Stimulated activated CD8-positive, alpha-beta memory T cell treated with anti-CD3 and anti-CD28 coated beads, Interleukin-15, amount 100 ng/mL, for 4 hours (primary cell): ENCODE measurements at places on chromosomes 13 and 19.
A peak's percentile ranks its signal among the peaks of the same experiment; 100 is the strongest.

GRCh38 chr13:46131705-46132104, 26.9 kb upstream of the CPB2 start:
- DNase-seq = no peak

DNA sequence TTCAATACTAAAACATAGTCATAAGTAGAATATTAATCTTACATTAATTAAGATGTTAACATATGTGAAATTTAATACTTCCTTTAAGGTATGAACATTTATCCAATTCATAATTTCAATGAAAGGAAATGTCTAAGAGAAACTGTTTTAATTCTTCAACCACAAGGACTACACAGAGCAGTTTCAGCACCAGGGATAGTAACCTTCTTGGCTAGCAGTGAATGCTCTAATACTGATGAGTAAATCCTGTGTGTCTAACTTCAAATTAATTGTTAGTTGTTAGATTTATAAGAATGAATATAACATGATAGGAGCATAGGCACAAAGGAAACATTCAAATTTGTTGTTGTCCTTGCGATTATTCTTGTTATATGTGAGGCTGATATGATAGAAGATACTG, 15.6 kb upstream of the NBEA start:
- DNase-seq = no peak

GRCh38 chr13:21833921-21834320, 163.0 kb downstream of the FGF9 start:
- DNase-seq = no peak

- DNase-seq = no peak
Measured at GRCh38 chr19:48716562-48717291, 2.8 kb downstream of the MAMSTR start.

GRCh38 chr19:36572593-36573019, 486 bp downstream of the ZNF529 start:
- DNase-seq = no peak

DNA sequence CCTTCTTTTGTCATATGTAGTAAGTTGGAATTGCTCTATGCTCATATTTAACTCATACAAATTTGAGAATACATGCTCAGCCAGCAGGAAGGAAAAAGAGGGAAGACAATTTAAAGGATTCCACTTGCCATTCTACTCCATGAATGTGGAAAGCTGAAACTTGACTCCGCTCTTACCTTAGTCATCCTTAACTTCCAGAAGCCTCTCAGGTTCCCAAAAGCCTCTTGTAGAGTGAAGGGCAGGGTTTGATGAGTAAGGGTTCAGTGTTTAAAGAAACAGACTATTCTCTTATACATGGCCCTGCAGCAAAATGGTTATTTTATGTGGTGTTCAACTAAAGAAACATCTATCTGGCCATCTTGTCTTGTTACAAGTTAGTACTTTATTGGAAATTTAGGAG, 27.1 kb downstream of the FAM124A start:
- no peak for DNase-seq

DNA sequence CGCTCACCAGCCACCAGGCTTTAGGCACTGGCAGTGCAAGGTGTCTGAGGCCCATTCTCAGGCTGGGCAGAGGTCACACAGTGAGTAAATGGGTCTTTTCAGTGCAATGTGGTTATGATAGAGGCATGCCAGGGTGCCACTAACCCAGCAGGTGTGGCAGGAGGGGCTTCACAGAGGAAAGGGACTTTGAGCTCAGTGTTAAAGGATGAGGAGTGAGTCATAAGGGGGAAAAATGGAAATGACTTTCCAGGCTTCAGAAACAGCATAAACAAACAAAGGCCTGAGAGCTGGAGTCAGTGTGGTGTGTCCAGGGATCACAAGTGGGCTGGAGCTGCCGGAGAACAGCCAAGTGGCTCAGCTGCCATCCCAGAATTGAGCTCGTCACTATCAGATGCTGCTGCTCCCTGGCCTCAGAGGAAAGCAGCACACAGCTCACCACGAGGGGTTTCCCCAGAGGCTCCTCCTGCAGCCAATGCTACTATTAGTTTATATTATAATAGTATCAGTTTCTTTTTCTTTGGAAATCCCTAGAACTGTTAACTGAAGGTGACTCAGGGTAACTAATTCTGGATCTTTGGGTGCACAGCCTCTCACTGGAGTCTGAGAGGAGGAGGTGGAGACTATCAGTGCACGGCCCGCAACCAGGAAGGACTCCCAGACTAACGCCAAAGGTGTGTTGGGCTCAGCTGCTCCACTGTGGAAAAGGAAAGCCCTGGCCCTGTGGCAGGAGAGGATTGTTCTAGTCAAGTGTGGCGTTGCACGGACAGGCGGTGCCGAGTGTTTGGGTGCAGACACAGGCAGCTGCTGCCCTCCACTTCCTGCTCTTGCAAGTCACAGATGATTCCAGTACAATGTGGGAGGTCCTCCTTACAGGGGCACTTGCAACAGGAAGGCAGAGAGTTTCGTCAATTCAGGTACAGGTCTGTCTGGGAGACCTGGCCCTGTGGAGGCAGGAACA, 39.5 kb downstream of the DHRS12 start:
- DNase-seq = peak; percentile 42

- no peak for DNase-seq
Measured at GRCh38 chr19:18853755-18854427, 22.1 kb downstream of the UPF1 start.

DNA sequence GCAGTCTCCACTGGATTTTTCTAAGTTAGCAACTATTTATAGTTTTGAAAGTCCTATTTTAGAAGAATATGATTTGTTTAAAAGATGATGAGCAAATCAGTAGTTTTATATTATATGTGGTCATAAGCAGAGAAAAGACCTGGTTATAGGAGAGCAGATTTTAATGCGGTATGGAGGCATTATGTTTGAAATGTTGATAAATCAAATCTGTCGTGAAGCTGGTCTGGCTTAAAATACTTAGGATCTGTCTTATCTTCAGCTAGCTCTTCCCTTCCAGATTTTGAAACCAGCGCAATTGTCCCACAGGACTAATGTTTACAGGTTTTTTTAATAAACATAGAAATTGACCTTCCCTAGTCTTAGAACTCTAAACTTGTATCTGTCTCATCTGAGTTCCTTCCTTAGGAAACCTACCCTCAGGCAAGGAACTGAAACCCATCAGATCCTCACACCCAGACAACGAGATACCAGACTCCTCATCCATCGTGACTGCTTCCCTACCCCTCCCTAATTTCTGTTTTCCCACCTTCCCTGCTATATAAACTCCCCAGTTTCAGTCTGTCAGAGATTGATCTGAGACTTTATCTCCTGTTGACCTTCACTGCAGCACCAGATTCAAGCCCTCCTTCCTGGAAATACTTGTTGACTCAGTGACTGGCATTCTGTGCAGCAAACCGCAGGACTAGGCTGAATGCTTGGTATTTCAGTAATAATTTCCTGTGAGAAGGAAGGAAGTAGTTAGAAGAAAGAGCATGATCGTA, 37.8 kb upstream of the CXCL17 start:
- peak; percentile 5 for DNase-seq

- no peak for DNase-seq
Measured at GRCh38 chr13:50979187-50979586, 69.6 kb downstream of the RNASEH2B start.

DNA sequence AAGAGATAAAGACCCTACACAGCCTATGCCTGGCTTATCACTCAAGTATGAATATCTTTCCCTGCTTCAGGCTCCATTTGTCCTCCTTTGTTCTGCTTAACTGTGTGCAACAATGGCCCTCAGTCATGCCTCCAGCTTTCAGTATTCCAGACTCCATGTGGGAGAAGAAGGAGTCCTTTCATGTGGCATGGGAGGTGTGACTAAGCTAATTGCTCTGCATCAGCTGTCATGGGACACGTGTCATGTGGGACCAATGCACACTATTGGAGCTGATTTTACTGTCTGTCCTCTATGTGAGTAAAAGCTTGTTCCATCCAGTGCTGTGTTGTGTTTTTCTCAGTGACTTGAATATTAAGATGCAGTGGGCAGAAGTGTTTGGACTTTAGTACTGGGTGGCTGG, 1198.3 kb downstream of the OLFM4 start:
- no peak for DNase-seq

- DNase-seq = peak; percentile 44
Measured at GRCh38 chr19:48489608-48490216, 20.5 kb downstream of the CYTH2 start.

DNA sequence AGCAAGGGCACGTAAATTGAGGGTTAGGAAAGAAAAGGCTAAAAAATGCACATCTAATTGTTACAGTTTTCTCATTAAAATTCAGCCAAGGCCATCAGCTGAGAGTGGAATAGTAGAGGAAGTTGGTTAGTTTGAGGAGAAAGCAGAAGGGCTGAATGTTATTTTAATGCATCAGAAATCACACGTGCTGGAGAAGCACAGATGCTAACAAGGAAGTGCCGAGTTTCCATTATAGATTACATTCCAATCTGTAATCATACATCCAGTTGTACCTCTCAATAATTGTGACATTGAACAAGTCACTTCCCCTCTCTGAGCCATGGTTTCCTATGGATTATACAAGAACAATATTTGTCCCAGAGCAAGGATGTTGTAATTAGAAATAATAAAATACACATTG, 25.1 kb downstream of the FPR3 start:
- DNase-seq = no peak

DNA sequence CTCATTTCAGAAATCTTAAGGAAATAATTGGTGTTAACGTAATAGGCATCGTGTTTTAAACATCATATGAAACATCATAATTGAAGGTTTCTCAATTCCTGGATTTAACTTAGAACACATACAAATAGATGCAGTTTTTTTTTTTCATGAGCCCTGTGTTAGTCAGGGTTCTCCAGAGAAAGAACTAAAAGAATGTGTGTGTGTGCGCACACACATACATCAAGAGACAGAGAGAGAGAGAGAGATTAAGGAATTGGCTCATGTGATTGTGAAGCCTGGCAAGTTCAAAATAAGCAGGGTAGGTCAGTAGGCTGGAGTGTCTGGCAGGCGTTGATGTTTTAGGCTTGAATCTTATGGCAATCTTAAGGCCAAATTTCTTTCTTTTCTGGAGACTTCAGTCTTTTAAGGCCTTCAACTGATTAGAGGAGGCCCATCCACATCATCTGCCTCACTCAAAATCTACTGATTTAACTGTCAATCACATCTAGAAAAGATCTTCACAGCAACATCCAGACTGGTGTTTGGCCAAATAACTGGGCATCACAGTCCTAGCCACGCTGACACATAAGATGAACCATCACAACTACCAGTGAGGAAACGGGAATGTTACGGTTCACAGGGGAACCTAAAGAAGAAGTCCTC, 25.2 kb downstream of the SPATA13 start:
- DNase-seq = no peak
